ENCODE measurements at places on chromosomes 16 and 17. TPM values are rescaled to one million over a fixed set of nuclear protein-coding genes. Genes with fewer than 3 reads are reported as not detected.

DNA sequence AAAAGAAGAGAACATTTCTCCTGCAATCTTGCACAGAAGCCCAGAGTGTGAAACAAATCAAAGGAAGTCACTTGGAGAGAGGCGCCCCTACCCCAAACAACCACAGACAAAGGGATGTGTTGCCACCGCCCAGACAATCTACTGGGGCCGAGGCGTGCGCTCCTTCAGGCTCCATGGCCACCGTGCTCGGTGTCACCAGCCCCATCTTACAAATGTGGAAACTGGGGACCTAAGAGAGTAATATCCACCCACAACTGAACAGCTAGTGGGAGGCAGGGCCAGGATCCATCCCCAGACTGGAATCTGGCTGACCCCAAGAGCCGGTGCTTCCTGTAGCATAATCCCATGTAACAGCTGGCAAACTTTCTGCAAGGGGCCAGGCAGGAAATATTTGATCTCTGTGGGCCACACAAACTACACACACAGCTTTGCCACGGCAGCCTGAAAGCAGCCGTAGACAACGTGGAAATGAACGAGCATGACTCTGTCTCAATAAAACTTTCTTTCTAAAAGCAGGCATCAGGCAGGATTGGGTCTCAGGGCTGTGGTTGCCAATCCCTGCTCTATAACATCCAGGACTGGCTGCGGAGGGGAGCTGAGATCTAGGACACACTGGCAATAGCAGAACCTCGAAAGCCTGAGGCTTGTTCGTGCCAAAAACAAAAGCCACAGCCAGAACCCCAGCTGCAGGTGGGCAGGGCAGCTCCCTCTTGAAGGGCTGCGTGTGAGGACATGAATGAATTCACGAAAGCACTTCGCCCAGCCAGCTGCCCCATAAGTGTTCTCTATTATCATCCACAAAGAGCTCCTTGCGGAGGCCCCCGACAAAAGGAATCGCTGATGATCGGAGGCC, 26.6 kb upstream of the GINS2 start:
- DNase-seq, result no peak

- no peak for DNase-seq
Observed at GRCh38 chr16:67202956-67203493, 4.1 kb downstream of the ELMO3 start.

GRCh38 chr17:21075739-21076085, 32.9 kb upstream of the USP22 start:
- DNase-seq, result no peak

DNA sequence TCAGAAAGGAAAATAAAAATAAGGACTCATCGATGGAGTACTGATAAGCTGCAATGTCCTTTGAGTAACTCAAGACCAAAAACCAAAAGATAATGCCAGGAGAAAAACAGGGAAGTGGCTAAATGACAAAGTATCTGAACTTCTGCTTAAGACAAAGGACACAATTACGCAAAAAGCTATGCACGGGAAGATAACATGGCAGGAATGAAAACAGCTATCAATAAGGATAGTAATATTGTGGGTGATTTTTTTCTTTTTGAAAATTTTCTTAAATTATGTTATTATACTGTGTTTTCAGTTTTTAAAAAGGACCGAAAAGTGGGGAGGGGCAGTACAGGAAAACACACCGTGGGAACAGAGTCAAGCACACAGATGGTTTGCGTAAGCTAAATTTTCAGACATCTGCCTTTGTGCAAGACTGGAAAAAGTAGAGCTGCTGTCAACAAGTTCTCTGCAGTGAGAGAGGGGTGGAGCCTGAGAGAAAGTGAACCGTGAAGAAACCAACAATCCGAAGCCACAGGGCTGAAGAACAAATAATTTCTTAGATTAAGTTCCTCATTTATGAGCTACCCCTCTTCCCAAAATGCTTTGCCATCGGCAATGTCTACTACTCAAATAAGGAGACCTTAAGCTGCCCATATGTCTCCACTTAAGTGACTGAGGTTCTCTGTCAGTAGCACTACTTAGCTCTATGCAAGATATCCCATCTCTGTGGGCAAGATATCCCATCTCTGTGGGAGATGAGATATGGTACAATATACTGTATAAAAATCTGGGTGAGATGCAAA, 99.9 kb upstream of the CORO6 start:
- DNase-seq, result no peak

GRCh38 chr16:85680352-85680944, 8.3 kb downstream of the GINS2 start:
- no peak for DNase-seq

- DNase-seq, result peak; percentile 80
Observed at GRCh38 chr16:2715519-2715918, 4.5 kb downstream of the PRSS27 start.

DNA sequence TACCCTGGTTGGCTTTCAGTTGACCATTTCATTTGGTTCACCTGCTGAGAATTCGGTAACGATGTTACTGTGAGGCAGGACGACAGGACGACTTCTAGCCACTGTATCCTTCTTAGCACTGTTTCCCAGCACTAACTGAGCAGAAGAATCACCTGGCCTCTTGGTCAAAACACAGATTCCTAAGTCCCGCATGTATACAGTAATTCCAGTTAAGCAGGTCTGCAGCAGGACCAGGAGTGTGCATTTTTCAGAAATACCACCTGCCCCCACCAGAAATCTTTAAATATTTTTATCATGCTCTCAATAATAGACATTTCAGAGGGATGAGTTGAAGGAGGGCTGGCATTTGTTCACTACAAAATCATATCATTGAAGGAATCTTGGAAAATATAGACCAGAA, 22.6 kb downstream of the RSL1D1 start:
- no peak for DNase-seq

DNA sequence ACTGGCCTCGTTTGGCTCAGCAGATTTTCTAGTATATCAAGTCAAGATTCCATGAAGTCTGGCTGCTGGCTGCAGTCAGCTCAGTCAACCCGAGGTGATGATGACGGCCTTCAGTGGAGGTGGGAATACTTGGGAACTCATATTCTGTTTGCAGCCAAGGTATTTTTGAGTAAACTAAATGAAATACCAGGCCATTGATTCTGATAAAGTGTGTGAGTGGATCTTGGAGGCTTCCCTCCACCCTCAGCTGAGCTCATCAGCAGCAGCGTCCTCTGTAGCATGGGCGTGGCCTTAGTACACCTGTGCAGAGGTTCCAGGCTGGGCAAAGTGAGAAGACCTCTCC, 22.0 kb upstream of the TACO1 start:
- no peak for DNase-seq

DNA sequence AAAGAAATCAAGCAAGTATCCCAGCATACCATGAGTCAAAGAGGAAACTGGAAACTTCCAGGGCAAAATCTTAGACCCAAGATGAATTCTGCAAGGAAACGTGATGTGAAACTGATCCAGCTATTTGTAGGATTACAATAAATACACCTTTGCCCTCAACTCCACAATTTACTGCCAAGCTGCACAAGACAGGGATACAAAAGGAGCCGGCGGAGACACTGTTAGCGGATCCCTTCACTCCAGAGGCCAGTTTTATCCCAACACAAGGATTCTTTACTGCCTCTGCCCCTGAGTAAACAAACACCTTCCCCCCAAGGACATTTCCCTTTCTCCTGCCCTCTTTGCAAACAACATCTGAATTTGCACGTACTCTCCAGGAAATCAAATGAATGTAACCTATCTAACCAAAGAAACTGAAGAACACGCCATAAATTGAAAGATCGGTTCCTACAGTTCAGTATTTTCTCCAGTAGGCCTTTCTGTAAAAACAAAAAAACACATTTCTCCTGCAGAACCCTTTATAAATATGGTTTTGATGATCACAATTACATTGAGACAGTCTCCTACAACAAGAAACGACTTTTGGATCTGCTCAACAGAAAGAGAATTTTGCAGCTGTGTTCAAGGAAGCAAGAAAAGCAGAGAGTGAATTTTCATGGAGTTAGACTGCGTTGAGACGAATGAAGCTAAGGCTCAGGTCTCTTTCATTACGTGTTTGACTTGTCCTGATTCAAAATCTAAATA, 1.4 kb upstream of the CBX2 start:
- DNase-seq, result no peak

- no peak for DNase-seq
Observed at GRCh38 chr16:81238296-81239011, at the start of gene BCO1. BCO1 (plus strand) TSS chr16:81238689; CDS start chr16:81238909, 220 bp downstream.

The ZNF624 gene
- 17.1 TPM for total RNA-seq

The TNS4 gene
- total RNA-seq, result 0.36 TPM

The FBXL16 gene
- total RNA-seq, result 6.5 TPM

The GUCY2D gene
- not detected for total RNA-seq

The KRTAP2-1 gene
- total RNA-seq, result not detected

The LRRC37B gene
- total RNA-seq, result 25.7 TPM

The CACNG4 gene
- 0.36 TPM for total RNA-seq

The KRT33A gene
- not detected for total RNA-seq
